Activated B cell treated with CpG ODN at 0.5 μM for 24 hours (primary cell): ENCODE measurements at places on chromosomes 2 and 18. TPM values are rescaled to one million over a fixed set of nuclear protein-coding genes. Genes with fewer than 3 reads are reported as not detected.

Gene HOXD9
- not detected in 2 replicates for total RNA-seq

Gene DNER
- not detected in 2 replicates for total RNA-seq

Gene LYPD6B
- total RNA-seq = 0.58 and 1.4 TPM in 2 replicates

Gene TNFAIP6
- total RNA-seq = 0.29 TPM in 1 of 2 replicates, not detected in the other

Gene POTEC
- not detected in 2 replicates for total RNA-seq

Gene GMCL1
- 8.0 and 13.0 TPM in 2 replicates for total RNA-seq

Gene MAIP1
- 20.2 and 20.7 TPM in 2 replicates for total RNA-seq

Gene CHRND
- not detected in 2 replicates for total RNA-seq

Gene PRKAG3
- not detected in 2 replicates for total RNA-seq

Gene ACMSD
- not detected in 2 replicates for total RNA-seq

Gene RGPD8
- total RNA-seq = 16.4 and 26.6 TPM in 2 replicates

Gene KIAA2012
- total RNA-seq = not detected in 2 replicates

Gene HOXD12
- not detected in 2 replicates for total RNA-seq

Gene RMND5A
- total RNA-seq = 26.0 and 26.9 TPM in 2 replicates

Gene UGT1A10
- total RNA-seq = not detected in 2 replicates

Gene EMILIN1
- total RNA-seq = 0.29 and 0.69 TPM in 2 replicates

Gene KRCC1
- 19.0 and 20.8 TPM in 2 replicates for total RNA-seq

Gene CROCC2
- total RNA-seq = not detected in 2 replicates

Gene CNTNAP5
- total RNA-seq = not detected in 2 replicates

Gene C18orf32
- total RNA-seq = 31.6 and 32.9 TPM in 2 replicates

Gene HOXD10
- total RNA-seq = not detected in 2 replicates

Gene HS6ST1
- 14.1 and 16.9 TPM in 2 replicates for total RNA-seq

Gene AFF3
- total RNA-seq = 228 and 271 TPM in 2 replicates

Gene SRD5A2
- total RNA-seq = not detected in 2 replicates

Gene SCN7A
- not detected in 2 replicates for total RNA-seq

Gene PJVK
- total RNA-seq = 2.0 and 3.1 TPM in 2 replicates

Gene KCMF1
- total RNA-seq = 77.1 and 96.6 TPM in 2 replicates

Gene NAT8
- total RNA-seq = not detected in 2 replicates

Gene RALB
- 29.9 and 33.4 TPM in 2 replicates for total RNA-seq

Gene TTN
- 33.3 and 40.0 TPM in 2 replicates for total RNA-seq

Gene SLC38A11
- 2.2 and 2.6 TPM in 2 replicates for total RNA-seq

Gene MRPL19
- total RNA-seq = 39.1 and 39.6 TPM in 2 replicates

Gene BOLA3
- 18.8 and 19.1 TPM in 2 replicates for total RNA-seq

Gene HAT1
- total RNA-seq = 35.9 and 36.2 TPM in 2 replicates

Gene CTAGE1
- not detected in 2 replicates for total RNA-seq

Gene SLC5A7
- total RNA-seq = not detected in 2 replicates

Gene BCL11A
- total RNA-seq = 279 and 331 TPM in 2 replicates

Gene RGPD5
- total RNA-seq = 68.0 and 75.9 TPM in 2 replicates

Gene TXNDC2
- 0.13 and 0.54 TPM in 2 replicates for total RNA-seq

Gene FABP1
- not detected in 2 replicates for total RNA-seq
